ENCODE measurements at places on chromosomes 6 and 20.

DNA sequence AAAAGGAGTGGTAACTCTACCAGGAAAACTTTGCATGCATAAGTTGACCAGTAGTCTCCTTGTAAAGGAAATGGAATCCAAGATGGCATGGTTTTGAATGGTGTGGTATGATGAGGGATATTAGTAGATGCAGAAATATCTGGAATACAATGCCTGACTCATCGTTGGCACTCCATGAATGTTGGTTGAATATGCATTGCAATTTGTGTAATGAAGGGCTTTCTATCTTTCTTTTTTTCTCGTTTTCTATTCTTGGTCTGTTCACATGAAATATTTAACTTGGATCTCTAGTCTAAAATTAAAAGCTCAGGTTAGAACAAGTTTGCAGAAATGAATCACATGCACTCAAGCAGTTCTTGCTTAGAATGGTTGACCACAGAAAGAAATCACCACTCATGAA, 277.3 kb upstream of the PRND start:
- DNase-seq: peak; percentile 88

GRCh38 chr20:37564388-37565133, 36.9 kb upstream of the BLCAP start:
- DNase-seq: peak; percentile 70

DNA sequence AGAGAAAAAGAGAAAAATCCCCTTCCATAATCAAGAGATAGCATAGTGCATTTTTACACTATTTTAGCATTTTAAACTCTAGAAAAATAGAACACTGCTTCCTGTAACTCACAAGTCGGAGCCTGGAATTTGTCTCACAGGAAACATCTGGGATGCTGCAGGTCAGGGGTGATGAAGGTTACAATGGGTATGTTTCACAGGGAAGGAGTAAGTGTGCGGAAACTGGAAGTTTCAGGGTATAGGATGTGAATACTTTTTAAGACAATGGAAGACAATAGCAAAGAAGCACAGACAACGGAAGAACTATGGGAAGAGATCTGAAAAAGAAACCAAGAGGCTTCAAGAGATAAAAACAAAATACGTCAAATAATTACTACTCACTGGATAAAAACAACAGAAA, 361.0 kb upstream of the MARCKS start:
- no peak for DNase-seq

DNA sequence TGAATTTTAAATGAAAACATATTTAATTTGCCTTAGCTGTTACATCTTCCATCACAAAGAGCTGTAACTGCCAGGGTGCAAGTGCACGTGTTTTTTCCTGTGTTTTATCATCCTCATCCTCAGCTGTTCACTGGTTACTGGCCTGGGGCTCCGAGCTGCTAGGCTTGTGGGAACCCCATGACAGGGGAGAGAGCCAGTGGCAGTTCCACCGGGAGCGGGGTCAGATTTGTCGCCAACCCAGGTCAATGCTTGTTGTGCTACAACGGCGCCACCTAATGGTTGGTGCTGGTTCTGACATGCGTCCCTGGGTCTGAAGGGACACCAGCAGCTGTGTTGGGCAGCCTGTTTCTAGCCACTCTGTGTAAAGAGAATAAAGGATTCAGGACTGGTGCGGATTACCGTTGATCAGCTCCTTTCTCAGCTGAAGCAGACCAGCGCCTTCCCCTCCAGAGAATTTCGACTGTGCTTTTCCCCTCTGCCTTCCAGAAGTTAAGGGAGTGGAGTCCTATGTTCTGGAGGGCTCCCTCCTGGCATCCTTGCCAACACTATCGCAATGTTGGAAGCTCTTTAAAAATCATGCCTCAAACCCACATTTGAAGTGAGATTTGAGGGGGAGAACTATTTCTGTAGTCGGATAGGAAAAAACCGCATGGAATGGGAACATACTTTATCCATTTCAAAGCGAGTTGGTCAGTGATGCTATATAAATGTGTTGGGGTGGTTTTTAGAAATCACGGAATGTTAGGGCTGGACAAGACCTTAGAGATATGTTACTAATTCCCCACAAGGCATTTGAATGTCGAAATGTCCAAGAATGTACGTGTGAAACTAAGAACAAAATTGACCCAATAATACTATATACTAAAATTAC, 32.1 kb downstream of the SUMO4 start:
- DNase-seq: peak; percentile 82

DNA sequence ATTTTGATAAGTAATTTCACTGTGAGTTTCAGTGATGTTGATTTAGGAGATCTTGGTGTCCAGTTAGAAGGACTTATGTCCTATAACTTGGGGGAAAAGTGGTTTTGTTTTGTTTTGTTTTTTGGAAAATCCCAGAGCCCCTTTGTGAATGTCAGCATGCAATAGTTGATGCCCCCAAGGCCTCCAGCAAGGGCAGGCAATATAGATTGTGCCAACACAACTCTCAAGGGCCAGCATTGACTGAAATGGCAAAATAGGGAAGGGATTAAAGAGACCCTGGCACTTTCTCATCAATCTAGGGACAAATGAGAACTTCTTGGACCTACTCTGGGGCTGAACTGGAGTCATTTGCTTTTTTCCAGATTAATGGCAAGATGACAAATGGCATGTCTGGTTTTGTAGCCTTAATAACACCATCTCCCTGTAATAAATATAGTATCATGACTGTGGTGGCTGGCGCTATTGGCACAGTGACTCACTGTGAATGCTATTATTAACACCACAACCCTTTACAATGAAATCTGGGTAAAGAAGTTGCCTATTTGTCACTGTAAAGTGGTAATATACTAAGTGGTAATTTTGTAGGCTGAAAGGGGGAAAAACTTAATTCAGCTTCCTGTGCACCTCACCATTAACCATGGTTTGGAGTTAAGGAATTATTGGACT, 51.8 kb downstream of the ABRACL start:
- DNase-seq: peak; percentile 70

All from GM23248 (cell line).